ENCODE measurements at places on chromosomes 4 and X.

- no peak for DNase-seq
Observed at GRCh38 chrX:17459661-17460060, 84.7 kb downstream of the NHS start.

DNA sequence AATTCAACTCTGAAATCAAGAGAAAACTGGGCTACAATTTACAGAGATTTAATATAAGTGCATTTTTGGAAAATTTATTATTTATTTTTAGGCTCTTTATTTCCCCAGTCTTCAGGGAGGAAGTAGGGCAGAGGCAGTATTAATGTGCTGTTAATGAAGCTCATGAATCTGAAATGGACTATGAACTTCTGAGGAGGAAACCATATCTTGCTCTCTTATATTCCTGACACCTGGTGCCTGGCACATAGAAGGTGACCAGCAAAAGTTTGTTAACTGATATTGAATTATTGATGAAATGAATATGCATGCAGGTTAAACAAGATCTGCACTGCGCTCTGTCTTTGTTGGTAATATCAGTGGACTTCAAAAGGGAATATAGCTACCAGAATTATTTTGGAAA lies 55.1 kb downstream of the UGT8 start:
- DNase-seq: no peak

GRCh38 chr4:45121426-45121975 lies 395.1 kb upstream of the GNPDA2 start:
- no peak for DNase-seq

GRCh38 chr4:138341739-138342415 lies 99.7 kb upstream of the SLC7A11 start:
- no peak for DNase-seq

- DNase-seq: no peak
Observed at GRCh38 chr4:89681219-89681618, 155.7 kb downstream of the SNCA start.

DNA sequence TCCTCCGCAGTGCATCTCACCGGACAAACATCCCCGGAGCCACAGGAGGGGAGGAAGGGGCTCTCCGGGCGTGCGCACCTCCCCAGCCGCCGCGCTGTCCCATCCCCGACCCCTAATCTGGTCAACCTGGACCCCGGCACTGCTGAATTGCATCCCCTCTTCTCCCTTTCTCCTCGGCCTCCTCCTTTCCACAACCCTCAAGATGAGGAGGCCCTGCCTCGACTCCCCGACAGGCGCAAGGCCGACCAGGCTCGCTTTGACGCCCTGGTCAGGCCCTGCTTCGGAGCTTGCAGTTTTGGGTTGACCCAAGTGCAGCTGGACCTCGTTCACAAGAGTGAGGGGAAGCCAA lies 2.3 kb downstream of the PDGFRA start:
- no peak for DNase-seq

DNA sequence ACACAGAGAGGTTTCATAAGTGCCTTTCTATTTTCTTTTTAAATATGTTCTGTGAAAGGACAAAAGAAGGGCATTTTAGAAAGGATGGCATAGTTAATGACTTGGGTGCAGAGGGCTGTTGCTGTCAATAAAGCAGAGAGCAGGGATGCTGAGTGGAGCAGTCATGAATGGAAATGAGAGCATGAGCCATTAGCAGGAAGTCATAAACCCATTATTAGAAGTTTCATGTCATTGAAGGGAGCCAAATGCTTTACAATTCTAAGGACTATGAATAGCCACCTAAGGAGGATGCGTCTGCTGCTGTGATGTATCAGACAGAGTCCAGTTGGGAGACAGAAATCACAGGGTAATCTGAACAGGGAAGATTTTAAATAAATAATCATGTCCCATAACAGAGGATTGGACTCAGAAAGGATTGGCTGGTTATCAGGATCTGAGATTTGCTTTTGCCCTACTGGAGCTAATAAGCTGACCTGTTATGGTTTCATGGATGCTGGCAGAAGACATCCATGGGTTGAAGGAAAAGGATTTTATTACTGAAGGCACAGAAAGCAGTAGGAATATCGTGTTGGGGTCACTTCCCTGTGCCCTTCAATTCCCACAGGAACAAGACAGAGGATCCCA lies 47.5 kb upstream of the WDR19 start:
- DNase-seq: no peak

- DNase-seq: no peak
Observed at GRCh38 chrX:155028129-155028528, 1.5 kb downstream of the FUNDC2 start.

DNA sequence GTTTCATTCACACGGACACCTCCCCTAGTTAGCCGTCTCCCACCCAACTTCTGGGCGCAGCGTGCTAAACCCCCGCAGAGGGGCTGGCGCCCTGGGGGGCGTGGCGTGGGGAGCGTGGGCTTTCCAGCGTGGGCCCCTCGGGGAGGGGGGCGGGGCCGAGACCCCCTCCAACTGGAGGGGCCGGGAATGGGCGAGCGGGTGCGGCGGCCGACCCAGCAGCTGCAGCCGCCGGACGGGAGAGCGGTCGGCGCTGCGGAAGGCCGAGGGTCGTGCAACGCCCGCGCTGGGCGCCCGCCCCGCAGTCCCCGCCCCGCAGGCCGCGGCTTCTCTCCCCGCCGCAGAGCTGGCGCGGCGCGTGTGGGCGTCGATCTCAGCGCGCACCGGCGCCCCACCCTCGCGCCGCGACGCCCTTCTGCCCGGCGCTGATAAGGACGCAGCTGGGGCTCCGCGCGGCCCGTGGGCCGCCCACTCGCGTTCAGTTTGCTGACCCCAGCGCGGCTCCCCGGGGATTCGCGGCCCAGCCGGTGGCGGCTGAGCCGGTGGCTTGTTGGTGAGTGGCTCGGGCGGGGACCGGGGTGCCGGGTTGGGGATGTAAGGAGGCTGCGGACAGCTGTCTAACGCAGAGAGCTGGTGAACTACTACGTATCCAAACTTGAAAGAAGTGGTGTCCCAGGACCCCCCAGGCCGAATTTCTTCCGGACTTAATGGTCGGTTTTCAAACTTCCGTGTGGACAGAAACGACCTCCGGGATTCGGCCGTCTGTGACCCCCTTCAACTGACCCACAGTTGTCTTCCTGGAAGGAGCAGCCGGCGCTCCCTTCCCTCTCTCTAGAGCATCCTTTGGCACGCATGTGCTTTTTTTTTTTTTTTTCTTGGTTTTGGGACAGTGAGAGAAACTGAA lies 1.5 kb downstream of the FHDC1 start:
- no peak for DNase-seq

GRCh38 chr4:1047976-1048772 lies 36.7 kb downstream of the FGFRL1 start:
- no peak for DNase-seq

GRCh38 chr4:3637326-3638016 lies 105.2 kb upstream of the LRPAP1 start:
- no peak for DNase-seq

- DNase-seq: no peak
Observed at GRCh38 chr4:113738251-113738650, 23.3 kb downstream of the CAMK2D start.

GRCh38 chr4:24657768-24658617 lies 73.6 kb upstream of the DHX15 start:
- no peak for DNase-seq

GRCh38 chr4:138311771-138312535 lies 69.8 kb upstream of the SLC7A11 start:
- no peak for DNase-seq

GRCh38 chr4:16513876-16514275 lies 287.6 kb upstream of the TAPT1 start:
- DNase-seq: no peak

GRCh38 chr4:94267037-94267436 lies 59.4 kb downstream of the SMARCAD1 start:
- DNase-seq: no peak

- no peak for DNase-seq
Observed at GRCh38 chr4:153448003-153448731, 18.0 kb upstream of the TMEM131L start.

DNA sequence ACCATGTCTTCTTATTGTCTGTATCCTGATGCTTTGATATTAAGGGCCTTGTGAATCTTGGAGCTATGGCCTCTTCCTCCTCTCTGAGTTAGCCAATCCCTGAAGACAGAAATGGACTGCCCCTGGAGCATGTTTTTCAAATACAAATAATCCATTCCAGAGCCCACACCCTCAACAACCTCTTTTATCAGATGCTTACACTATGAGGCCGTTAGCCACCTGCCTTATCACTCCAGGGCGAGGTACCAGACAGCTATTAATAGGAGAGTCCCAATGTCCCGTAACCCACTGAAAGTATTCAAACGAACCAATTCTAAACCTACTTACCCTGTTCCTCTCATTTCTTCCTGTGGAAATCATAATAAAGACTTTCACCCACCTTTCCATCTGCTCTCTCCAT lies 165.0 kb downstream of the ARHGAP24 start:
- no peak for DNase-seq

GRCh38 chrX:73765776-73766430 lies 202.9 kb downstream of the CHIC1 start:
- DNase-seq: no peak

DNA sequence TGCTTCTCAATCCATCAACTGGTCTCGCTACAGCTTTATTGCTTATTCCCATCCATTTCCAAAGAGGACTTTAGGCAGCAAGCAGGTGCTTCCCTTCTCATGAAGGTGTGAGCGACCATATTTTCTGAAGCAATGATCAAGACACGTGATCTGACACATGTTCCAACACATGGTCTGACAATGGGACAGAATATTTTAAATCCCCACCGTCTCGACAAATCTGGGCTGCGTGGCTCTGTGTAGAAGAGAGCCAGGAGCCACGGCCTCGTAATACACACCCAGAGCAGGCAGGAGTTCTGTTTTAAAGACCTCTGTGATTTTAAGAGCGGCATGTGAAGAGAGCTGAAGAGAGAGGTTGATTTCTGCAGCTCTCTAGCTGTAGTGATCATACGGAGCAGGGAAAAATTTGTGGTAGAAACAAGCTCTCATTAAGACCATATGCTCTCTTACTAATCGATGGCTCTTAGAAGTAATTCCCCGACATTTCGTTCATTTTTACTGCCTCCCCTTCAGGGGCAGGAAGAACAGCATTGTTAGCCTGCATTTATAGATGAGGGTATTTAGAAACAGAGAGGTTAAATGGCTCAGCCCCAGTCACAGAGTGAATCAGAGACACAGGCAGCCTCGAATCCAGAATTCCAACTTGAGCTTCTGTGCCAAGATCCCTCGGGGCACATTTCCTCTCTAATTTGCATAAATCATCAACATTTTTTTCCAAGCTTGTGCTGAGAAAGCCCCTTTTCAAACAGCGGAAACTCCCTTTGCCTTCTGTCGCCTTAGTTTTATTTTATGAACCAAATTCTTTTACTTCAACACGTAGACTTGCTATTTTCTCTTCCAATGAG lies 91.0 kb upstream of the BCOR start:
- DNase-seq: no peak

DNA sequence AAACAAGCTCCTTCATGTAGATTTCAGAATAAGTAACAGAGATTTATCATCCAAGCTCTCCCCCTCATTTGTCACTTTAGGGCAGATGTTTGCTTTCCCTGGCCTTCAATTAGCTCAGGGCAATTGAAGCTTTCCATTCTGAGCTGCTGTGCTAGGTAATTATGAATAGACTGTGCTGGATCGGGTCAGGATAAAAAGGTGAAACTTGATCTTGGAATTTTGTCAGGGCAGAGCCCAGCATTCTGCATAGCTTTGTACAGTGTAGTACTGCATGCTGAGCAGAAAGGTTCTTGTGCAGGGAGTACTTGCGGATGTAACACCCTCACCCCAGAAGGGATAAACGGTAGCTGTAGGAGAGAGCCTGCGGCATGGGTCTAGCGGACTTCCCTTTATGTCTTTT lies 64.0 kb upstream of the CLDN34 start:
- no peak for DNase-seq

DNA sequence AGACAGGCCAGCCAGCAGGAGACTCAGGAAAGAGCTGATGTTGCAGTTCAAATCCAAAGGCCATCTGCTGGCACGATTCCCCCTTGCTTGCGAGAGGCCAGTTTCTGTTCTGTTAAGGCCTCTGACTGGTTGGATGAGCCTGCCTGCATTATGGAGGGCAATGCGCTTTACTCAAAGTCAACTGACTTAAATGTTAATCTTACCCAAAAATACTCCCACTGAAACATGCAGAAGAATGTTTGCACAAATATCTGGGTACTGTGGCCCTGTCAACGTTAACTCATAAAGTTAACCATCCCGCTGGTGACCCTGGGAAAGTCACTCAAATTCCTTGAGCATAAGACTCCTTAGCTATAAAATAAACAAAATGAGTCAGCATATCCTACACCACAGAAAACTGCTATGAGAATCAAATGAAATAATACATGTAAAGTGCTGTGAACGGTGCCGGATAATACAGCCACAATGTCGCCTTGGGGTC lies 326.4 kb downstream of the EVC2 start:
- no peak for DNase-seq

- DNase-seq: no peak
Observed at GRCh38 chrX:29044423-29045184, 457.4 kb downstream of the IL1RAPL1 start.

DNA sequence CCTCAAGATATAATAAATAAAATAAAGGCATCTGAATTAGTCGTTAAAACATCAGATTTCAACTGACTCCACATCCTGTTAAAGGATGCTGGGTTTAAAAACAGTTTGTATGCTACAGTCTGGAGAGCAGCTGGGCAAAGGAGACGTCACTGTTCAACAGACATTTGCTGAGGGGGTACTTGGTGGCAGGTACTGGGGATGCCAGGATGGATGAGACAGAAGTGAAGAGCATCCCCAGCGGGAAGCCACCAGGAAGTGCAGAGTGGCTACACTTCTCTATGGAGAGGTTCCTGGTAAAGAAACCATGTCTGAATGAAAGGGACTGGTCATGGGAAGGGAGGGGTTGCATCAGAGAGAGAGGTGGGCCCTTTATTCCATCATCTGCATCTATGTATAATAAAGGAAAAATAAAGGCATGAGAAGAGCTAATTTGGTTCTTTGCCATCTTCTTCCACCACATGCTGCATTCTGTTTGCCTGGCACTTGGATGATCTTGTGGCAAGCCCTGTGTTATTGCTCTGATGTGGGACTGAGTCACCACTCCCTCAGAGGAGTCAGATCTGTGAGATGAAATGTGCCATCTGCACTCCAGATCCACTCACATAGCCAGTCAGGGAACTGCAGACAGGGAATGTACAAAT lies 145.0 kb downstream of the SOWAHB start:
- no peak for DNase-seq

DNA sequence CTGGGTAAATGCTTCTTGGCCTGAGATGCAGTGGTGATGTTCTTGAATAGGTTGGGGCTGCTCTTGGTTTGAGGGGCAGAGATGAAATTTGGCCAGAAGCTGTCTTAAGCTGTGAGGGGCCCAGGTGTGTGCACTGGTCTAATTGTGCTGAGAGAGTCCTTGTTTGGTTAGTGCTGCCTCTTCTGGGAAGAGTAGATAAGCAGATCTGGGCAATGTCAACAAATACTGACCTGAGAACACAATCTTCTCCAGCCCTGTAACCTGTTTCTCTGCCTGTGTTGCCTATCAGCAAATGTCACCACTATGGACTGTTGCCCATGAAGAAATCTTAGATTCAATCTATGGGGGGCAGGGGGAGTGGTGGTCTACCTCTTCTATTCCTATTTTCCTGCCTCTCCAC lies 17.2 kb upstream of the USP27X start:
- no peak for DNase-seq

Data from activated T-helper 1 cell treated with anti-CD3 and anti-CD28 coated beads, Interleukin-2, amount 50 U/mL, for 16 hours (primary cell).